AG10803 (cell line): ENCODE measurements at places on chromosomes 4 and X.
A peak's percentile ranks its signal among the peaks of the same experiment; 100 is the strongest.

DNA sequence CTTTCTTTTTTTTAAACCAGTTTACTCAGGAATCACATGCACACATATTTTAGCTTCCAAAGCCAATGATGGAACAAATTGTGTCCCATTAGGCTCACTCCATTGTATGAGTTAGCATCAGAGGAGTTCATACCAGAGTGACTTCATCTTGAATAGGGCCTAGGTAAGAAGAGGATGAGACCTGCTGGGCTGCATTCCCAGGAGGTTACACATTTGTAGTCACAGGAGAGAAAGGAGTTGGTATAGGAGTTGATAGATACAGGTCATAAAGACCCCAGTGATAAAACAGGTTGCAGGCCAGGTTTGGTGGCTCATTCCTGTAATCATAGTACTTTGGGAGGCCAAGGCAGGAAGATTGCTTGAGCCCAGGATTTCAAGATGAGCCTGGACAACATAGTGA is 9.3 kb downstream of the PDGFRA start:
- DNase-seq, result no peak

DNA sequence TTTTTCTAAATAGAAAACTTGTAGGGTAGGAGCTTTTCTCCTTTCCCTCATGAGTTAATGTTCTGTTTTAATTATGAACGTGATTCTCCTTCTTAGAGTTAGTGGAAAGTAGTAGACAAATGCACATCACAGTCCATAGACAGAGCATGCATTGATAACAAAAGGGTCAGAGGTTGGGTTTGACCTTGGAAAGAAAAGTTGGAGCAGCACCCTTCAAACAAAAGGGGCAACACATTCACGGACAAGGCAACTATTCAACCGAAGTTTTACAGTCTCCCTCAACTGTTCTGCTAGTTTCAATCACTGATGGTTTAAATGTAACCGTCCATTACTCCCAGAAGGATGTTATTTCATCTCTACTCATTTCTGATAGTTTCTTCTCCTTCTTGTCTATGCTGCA is 103.4 kb upstream of the MAOA start:
- DNase-seq, result no peak

DNA sequence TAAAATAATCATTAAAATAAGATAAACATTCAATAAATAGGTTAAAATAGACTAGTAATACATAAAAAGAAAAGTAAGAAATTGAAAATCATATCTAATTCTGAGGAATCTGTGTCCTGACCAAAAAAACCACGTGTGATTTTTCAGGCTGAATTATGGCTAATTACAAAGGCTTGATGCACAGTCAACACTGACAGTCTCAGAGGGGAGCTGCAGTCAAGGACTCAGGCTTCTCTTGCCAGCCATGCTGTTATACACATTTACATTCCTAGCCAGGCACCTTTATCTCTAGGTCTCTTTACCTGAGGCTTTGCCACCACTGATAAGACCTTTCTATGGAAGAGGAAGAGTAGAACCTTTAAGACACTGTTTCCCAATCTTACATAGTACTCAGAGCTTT is 1737.7 kb upstream of the PCDH10 start:
- DNase-seq, result no peak

DNA sequence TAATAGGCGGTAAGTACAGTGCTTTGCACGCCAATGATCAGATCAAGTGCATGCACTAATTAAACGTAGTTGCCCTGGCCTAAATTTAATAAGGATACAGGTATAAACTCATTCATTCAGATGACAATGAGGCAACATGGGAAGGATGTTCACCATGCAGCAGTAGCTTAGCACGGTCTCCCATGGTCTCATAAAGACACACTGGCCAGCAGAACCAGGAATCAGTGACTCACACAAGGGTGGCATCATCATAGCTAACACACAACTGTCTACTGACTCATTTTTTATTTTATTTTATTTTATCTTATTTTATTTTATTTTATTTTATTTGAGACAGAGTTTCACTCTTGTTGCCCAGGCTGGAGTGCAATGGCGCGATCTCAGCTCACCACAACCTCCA is 42.7 kb downstream of the TMEM156 start:
- peak; percentile 24 for DNase-seq

DNA sequence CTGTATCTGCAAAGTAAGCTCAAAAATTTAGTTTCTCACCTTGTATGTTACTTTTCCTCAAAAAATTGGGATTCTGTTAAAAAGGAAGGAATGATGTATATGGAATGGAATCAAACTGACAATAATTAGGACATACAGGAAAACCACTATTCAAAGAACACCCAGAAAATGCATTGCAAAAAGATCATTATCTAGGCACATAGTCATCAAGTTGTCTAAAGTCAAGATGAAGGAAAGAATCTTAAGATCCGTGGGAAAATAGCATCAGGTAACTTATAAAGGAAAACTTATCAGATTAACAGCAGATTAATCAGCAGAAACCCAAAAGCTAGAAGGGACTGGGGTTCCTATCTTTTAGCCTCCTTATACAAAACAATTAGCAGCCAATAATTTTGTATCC is 23.1 kb upstream of the PLK4 start:
- no peak for DNase-seq

- DNase-seq, result peak; percentile 31
Measured at GRCh38 chr4:119100655-119101054, 35.0 kb upstream of the MYOZ2 start.

DNA sequence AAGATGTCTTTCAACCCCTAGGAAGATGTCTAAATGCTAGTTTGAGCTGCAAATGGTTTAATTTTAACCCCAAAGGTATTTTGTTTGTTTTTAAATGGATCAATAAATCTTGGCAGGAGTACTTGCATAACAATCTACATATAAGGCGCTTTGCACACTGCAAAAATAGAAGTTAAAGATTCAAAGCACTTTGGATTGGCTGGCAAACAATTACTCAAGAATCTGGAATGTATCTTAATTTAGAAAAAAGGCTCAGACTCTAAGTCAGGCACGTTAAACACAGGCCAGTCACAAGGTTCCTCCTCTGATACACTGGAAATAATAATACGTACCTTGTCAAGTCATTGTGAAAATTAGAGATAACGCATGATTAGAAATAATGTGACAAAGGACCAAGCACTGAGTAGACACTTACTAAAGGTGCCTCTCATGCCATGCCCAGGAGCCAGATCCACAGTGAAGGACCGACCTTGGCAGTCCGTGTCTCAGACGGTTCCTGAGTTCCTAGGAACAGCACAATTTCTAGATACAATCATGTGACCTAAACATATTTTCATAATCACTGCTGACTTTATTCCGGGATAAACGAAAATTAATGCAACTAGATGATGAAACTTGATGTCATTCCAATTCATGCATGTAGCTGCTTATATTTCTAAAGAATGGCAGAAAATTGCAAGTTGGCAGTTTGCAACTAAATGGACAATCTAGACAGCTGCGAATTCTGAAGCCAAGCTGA is 49.6 kb downstream of the PROM1 start:
- DNase-seq, result peak; percentile 65

- no peak for DNase-seq
Measured at GRCh38 chrX:23849241-23849640, 58.5 kb downstream of the APOO start.

- DNase-seq, result no peak
Measured at GRCh38 chr4:147968641-147969040, 236.8 kb downstream of the ARHGAP10 start.

GRCh38 chr4:3707423-3708102 is 58.6 kb upstream of the ADRA2C start:
- DNase-seq, result no peak

DNA sequence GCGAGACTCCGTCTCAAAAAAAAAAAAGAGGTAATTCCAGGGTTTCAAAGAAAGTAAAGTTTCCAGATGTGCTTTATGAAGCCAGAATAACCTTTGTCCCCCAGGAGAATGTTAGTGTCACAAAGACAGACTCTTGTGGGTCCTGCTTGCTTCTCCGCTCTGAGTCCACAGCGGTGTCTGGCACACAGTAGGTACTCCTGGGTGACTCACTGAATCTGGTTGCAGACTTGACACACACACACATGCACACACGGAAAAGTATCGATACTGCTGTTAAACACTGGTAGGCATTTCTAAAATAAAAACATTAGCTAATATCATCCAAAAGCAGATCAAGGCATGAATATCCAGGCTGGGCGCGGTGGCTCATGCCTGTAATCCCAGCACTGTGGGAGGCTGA is 22.9 kb downstream of the TMEM187 start:
- DNase-seq, result no peak

GRCh38 chr4:114282937-114283336 is 303.5 kb upstream of the ARSJ start:
- no peak for DNase-seq

DNA sequence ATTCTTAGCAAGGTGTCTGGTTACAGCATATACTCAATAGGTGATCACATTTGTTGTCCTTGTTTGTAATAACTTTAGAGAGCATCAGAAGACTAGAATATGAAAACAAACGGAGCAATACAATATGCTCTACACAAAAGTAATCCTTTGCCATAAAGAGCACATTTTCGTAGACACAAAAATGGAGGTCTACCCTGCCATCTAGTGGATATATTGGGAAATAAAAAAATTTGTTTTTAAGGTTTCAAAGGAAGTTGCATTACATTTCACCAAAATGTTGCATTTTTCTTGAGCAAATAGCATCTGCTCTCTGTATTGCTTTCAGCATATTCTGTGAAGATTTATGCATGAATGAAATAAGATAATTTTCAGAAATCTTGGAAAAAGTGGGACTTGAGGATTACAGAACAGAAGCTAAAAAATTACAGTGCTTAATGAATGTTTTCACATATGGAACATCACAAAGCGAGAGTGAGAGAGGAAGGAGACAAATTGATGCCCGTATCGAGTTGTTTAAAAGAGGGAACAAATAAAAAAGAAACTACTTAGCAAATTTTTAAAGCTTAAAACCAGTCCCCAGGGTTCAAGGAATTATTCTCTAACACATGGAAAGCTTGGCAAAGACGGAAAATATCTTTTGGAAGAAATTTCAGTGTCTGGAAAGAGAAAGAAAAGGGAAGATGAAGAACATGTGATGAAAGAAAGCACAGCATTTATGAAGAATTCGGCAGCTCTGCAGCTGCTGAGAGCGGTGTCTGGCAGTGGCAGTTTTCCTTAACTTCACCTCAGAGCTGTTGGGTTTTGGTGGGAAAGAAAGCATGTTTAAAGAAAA is 390.1 kb downstream of the ANKRD50 start:
- peak; percentile 40 for DNase-seq

DNA sequence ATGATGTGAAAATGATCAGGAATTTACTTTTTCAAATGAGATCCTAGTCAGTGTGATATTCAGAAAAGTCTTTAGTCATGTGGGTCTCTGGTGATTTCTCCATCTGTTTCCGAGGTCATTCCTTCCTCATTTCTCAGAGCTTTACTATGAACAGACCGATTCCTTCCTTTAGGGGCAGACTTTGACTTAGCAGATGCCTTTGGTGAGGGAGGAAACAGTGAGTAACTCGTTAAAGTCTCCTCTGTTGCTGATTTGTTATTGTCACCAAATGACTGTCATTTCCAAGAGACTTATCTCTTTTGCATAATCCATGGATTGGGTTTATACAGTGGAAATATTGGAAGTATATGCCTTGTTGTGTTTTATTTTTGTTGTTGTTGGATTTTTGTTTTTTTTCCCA is 76.2 kb upstream of the CD99 start:
- DNase-seq, result peak; percentile 88

- DNase-seq, result no peak
Measured at GRCh38 chrX:53471346-53471745, 37.2 kb upstream of the HSD17B10 start.

GRCh38 chr4:40205259-40206198 is 8.7 kb downstream of the RHOH start:
- no peak for DNase-seq

- DNase-seq, result peak; percentile 0
Measured at GRCh38 chr4:16337936-16338335, 111.7 kb upstream of the TAPT1 start.

DNA sequence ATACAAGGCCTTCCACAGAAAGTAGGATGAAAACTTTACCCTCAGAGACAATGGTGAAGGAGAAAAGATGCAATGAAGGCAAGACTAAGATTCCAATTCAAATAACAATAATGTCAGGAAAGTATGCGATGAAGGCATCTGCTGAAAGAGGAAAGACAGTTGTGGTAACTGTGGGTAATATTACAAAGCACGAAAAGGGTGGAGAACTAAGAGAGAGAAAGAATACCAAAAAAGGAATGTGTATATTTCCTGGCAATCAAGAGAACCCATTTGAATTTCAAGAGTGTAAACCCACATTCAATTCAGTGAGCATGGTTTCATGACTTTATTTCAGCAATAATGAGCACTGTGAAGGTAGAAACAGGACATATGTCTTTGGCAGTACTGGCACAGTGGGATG is 225.5 kb downstream of the PALLD start:
- peak; percentile 53 for DNase-seq

- no peak for DNase-seq
Measured at GRCh38 chr4:18568600-18568999, 547.0 kb upstream of the LCORL start.

DNA sequence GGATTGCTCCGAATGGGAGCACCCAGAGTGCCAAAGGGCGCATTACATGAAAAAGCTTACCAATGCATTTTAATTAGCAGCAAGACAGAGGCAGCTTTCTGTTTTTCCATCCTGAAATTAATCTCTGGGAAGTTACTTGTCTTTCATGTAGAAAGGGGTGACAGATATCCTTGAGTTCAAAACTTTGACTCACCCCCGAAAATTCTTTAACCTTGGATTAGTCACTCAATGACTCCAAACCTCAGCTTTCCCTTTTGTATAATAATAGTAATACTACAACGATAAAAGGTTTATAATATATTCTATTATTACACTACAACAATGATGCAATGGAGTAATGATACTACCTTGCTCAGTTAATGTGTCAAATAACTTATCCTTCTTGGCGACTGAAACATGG is 126.3 kb downstream of the ADAMTS3 start:
- no peak for DNase-seq

GRCh38 chr4:168691631-168692369 is 194.9 kb downstream of the PALLD start:
- no peak for DNase-seq

- peak; percentile 5 for DNase-seq
Measured at GRCh38 chrX:131762802-131763234, 218.9 kb downstream of the OR13H1 start.

- DNase-seq, result peak; percentile 72
Measured at GRCh38 chr4:15336410-15337167, 91.2 kb upstream of the C1QTNF7 start.

GRCh38 chrX:26908218-26908617 is 554.9 kb downstream of the PPP4R3C start:
- DNase-seq, result no peak

GRCh38 chr4:41106081-41106480 is 108.3 kb downstream of the APBB2 start:
- peak; percentile 4 for DNase-seq

GRCh38 chrX:107135049-107135964 is 16.7 kb upstream of the RBM41 start:
- peak; percentile 33 for DNase-seq

DNA sequence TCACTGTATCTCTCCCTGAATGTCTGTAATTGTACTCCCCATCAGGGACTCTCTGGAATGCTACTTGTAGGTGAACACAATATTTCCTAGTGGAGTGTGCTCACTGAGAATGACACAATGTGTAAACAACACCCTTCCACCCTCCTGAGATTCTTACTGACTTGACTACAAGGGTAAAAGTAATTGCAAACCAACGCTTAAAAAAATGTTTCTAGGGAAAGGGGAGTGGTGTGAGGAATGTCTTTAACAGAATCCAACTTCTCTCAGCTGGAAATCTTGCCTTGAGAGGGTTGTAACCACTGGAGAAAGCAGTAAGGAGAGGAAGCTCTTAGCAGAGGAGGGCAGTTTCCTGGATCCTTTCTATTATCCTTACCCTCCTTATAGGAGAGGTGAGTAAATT is 5.1 kb upstream of the RAPGEF2 start:
- no peak for DNase-seq
